ENCODE measurements at places on chromosomes 3 and 15.

GRCh38 chr15:60396958-60397771 lies 621 bp downstream of the ANXA2 start:
- peak; percentile 13 for DNase-seq

DNA sequence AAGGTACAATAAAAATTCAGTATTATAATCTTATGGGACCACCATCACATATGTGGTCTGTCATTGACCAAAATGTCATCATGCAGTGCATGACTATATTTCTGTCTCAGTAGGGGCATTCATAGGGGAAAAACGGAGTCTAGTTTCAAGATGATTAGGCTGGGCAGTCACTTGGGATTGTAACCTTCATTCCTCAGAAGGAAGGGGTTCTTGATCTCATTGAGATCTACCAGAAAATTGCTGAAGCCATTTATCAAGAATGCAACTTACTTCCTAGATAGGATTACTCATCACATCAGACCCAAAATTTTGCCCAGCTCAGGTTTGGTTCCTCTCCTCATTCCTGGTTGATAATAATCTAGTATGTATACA lies 37.3 kb downstream of the BTD start:
- no peak for DNase-seq

DNA sequence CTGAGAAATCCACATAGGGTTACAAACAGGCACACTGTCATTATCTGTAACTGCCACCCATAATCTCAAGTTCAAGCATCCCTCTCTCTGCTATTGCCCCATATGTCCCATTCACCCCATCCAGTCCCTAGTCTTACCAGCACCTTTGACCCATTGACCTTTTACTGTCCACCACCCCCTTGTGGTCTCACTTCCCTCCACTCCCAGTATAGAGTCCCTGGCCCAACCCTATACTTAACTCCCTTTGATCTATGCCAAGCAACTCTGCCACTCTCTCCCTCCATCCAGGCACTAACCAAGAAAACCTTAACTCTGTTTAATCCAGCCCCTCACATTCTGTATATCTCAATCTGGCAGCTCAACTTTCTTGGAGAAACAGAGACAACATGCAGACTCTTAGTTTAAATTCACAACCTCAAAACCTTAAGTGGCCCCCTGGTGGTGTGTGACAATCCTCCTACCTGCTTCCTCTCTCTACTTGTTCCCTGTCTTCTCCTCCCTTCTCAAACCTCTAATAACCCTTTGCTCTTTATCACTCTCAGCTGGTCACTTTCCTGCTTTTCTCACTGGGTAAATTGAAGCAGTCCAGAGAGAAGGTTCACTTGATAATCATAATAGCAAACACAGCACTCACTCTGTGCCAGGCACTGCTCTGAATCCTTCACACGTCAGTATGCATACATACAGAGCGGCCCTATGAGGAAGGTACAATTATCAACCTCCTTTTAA lies 162.7 kb downstream of the STT3B start:
- DNase-seq, result no peak

GRCh38 chr3:152497457-152497856 lies 228.7 kb downstream of the MBNL1 start:
- no peak for DNase-seq

DNA sequence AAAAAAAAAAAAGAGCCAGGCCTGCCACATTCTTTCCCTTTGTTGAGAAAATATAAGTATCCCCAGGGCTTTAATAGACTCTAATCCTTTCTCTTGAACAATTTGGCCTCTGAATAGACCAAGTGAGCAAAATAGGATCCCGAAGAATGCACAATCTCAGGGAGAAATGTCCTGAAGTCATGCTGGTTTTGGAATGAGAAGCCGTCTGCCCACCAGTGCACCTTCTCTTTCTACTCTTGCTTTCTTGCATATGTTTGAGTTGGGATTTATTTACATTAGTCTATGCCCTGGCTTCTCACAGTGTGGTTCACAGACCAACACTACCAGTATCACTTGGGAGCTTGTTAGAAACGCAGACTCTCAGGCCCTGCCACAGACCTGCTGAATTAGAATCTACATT lies 153.0 kb downstream of the ZNF621 start:
- DNase-seq, result no peak

- no peak for DNase-seq
These were observed 51.2 kb downstream of the FGF12 start for GRCh38 chr3:192675958-192676649.

GRCh38 chr3:186785495-186786018 lies 2.2 kb downstream of the EIF4A2 start:
- DNase-seq, result no peak

DNA sequence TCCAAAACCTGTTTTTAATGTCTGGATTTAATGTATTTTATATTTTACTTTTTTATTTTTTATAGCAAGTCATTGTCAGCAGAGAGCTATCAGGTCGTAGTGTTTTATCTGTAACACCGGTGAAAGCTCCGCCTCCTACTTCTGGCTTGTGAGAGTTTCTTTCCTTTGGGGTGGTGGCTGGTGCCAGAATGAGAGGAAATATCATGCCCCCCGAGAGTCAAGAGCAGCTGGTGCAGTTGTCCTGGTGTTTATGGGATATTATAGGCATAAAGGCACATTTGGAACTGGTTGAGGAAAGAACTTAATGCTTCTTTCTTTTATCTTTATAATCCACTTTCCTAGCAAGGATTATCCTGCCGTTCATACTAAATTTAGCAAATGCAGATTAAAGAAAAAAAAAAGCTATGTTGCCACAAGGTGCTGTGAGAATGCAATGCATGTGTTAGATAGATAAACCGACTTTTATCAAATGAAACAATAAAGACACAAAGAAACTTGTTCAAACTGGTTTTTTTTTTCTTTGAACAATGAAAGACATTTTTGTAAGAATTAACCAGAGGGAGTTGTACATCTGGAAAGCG lies 260.1 kb upstream of the PLSCR5 start:
- no peak for DNase-seq

DNA sequence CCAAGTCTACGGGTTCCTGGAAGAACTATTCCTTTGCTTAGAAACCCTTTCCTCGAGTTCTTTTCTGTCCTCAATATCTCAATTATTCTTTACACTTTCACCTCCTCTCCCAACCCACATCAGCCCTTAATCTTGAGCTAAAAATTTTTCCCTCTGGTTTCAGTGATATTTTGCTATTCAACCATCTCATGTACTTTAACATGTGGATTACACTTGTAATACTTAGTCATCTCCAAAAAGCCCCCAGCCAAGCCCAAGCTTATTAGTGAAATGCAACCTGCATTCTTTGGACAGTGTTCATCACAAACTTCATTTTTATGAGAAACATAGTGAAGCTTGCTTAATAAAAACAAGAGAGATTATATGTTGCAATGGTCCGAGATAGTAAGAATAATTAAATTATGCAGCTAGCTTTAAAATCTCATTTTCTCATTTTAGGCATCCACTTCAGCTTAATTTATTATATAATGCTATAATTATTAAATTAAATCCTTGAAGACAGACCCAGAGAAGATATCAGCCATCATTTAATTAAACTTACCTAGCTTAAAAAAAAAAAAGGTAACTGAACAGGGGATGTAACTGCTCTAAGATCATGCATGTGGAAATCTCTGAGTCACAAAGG lies 534.5 kb upstream of the TBL1XR1 start:
- DNase-seq, result no peak

DNA sequence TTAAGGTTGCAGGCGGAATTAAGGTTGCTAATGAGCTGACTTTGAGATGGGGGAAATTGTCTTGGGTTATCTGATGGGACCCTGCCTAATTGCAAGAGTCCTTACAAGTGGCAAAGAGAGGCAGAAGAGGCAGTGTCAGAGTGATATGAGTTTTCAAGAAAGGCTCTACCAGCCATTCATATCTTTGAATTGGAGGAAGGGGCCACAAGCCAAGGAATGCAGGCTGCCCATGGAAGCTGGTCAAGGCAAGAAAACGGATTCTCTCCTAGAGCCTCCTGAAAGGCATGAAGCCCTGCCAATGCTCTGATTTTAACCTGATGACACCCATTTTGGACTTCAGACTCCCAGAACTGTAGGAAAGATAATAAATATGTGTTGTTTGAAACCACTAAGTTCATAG lies 20.6 kb upstream of the SMAD6 start:
- no peak for DNase-seq

- DNase-seq, result no peak
These were observed 179.3 kb upstream of the CHRM5 start for GRCh38 chr15:33788906-33789540.

- no peak for DNase-seq
These were observed 1.6 kb downstream of the SHF start for GRCh38 chr15:45185903-45186770.

GRCh38 chr15:96334017-96334704 lies 3.7 kb downstream of the NR2F2 start:
- DNase-seq, result no peak

DNA sequence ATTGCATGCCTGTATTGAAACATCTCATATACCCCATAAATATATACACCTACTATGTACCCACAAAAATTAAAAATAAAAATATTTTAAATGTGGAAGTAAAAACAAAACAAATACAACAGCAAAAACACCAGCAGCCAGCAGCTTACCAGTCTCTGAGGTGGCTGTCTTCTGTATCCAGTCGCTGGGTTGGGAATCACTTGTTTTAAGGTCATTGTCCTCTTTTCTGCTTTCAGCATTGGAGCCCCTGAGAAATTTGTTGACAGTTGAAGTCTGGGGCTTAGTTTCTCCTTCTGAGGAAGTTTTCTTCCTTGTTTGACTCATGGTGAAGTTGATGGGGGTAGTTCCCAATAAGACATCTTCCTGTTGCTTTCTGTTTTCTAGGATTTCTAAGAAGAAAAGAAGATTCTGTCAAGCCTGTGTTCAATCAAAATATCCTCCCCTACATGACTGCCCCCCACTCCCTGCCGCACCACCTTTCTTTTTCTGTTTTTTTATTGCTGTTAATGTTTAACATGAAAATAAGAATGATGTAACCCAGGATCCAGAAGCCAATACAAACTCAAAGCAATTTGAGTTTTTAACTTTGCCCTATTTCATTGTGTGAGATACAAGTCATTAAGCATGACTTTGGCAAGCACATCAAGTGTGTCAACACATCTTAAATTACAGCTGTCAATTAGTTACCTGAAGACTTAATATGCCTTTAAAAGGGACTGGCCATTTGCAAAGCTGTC lies at the start of gene LRRC31:
TSS of gene LRRC31 (minus strand) at position 452 of the 737 bp plus-strand sequence. CDS start at position 324, 128 bp downstream.
- no peak for DNase-seq

GRCh38 chr15:72858205-72858604 lies 74.6 kb upstream of the ADPGK start:
- DNase-seq, result no peak

DNA sequence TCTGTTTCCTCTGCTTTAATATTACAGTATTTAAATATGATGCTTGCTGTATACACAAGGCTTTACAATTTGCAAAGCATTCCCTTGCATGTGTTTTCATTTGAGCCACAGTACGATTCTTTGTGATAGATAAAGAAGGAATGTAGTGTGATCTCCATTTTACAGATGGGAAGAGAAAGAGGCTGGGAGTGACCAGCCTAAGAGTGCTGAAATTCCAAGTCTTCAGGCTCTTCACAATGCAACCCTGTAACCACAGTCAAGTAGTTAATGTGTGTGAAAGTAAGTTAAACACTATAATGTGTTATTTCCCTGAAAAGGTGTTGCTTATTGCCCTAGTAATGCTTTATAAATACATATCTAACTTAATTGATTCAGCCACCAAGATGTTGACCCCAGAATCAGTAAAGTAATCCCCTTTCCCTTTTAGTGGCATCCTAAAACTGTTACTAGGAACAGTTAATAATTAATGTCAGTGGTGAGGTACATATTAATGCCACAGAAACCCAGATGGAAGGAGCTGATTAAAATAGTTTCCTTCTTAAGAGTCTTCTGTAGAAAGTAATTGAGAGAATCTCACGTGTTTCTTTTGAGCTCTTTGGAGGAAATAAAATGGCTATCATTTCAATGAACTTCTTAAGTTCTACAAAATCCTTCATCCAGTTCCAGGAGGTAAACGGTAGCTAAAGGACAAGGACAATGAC lies 110.4 kb downstream of the IL12A start:
- DNase-seq, result no peak

DNA sequence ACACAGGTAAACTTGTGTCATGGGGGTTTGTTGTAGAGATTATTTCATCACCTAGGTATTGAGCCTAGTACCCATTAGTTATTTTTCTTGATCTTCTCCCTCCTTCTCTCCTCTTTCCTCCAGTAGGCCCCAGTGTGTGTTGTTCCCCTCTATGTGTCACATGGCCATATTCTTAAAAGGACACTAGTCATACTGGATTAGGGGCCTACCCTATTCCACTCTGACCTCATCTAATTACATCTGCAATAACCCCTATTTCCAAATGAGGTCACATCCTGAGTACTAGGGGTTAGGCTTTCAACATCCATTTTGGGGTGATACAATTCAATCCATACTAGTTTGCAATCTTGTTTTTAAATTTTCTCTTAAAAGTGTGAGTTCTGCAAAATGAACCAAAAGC lies 142.8 kb downstream of the IMPG2 start:
- no peak for DNase-seq

- no peak for DNase-seq
These were observed 108.4 kb upstream of the RASGRP1 start for GRCh38 chr15:38672814-38673670.

DNA sequence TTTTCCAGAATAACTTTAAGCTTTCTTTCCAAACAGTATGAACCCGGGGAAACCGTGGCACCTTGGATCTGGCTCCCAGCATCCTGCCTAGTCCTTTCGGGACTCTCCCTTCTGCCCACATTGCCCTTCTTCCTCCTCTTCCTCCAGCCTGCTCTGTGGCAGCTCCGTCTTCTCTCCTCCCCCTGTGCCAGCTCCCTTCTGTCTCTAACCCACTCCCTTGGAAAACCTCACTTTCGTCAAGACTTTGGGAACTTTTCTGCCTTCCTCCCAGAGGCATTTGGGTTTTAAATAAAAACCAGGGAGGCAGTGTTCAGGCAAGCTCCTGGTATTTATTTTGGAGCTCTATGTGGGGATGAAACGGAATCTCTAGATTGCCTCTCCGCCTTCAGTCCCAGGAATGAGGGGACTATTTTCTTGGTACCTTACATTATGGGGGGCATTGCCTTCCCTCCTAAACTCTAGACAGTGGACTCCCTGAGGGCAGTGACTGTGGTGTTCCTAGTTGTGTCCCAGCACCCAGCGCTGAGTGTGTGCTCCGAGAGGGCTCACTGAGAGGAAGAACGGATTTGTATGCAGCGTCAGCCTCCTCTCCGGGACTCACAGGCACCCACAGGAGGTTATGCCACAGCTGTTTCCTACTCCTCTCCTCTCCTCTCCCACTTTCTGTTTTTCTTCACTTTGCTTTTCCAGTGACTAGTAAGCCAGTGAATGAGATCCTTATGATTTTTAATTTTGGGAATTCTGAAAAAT lies 105.4 kb upstream of the MRPS22 start:
- DNase-seq, result no peak

GRCh38 chr3:29991198-29991597 lies 615.2 kb upstream of the TGFBR2 start:
- no peak for DNase-seq

DNA sequence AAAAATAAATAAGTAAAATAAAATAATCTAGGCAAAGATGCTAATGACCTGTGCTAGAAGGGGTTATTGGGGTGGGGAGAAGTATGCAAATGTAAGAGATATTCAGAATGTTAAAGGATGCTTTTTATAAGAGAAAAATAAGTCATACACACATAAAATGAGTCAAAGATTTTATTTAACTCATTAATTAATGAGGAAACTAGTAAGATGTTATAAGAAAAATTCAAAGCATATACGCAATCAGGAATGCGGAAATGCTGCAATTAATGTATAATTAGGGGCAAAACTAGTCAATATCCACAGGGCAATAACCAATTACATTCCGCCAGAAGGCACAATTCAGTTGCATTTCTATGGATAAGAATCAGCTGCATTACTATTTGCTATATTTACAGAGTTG lies 30.1 kb downstream of the MAP3K13 start:
- no peak for DNase-seq

GRCh38 chr3:179067839-179068238 lies 3.8 kb downstream of the ZMAT3 start:
- no peak for DNase-seq
